ENCODE measurements at places on chromosomes 6 and 20.

GRCh38 chr6:89458704-89459103, 25.8 kb downstream of the ANKRD6 start:
- no peak for DNase-seq

DNA sequence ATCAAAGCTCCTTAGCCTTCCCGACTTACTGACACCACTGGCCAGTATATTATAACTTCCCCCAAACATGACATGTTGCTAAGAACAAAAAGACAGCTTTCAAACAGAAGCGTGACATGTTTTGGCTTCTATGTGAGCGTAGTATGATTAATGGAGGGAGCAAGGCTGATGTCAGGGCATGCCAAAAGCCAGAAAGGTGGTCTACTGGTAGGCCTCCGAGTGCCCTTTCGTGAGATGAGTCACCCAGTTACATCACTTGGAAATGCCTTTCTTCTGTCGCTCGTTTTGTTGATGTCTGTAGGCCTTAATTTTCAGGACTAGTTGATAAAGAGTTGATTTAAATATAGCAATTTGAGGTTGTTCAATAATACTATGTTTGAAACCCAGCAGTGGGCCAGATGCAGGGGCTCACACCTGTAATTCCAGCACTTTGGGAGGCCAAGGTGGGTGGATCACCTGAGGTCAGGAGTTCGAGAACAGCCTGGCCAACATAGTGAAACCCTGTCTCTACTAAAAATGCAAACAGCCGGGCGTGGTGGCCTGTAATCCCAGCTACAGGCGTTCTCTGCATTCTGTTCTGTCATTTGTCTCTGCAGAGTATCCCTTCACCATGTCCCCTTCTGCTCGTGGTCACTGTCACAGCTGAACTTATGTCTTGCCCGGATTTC, 53.3 kb downstream of the CNKSR3 start:
- DNase-seq, result no peak

DNA sequence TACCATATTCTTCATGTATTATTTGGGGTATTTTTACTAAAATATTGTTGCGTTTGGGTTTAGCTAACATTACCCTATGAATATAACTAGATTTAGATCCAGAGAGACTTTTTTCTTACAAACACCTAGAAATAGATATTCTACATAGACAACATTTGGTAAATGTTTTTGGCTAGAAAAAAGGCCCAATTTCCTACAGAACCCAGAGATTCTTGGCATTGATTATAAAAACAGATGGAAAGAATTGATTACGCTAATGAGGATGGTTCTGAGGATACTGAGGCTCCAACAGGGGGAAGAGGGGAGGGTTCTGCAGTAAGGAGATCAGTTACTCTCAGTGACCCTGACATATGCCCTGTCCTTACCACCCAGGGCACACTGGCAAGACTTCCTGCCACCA, 123.2 kb downstream of the IPCEF1 start:
- no peak for DNase-seq

DNA sequence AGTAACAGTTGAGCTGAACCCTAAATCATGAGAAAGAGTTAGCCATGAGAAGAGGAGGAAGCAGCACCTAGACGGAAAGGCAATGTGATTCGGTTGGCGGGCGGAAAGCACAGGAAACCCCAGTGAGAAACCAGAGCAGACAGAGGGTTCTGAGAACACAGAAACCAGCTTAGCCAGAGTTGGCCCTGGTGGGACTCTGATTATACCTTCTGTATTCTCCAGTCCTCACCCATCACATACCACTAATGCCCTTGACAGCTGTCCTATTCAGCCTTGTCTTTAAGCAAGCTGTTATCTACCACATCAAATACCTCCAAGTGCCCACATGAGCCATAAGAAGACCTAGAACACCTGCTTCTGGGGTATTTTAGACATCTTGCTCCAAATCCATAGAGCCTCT, 58.9 kb upstream of the LRRC1 start:
- no peak for DNase-seq

DNA sequence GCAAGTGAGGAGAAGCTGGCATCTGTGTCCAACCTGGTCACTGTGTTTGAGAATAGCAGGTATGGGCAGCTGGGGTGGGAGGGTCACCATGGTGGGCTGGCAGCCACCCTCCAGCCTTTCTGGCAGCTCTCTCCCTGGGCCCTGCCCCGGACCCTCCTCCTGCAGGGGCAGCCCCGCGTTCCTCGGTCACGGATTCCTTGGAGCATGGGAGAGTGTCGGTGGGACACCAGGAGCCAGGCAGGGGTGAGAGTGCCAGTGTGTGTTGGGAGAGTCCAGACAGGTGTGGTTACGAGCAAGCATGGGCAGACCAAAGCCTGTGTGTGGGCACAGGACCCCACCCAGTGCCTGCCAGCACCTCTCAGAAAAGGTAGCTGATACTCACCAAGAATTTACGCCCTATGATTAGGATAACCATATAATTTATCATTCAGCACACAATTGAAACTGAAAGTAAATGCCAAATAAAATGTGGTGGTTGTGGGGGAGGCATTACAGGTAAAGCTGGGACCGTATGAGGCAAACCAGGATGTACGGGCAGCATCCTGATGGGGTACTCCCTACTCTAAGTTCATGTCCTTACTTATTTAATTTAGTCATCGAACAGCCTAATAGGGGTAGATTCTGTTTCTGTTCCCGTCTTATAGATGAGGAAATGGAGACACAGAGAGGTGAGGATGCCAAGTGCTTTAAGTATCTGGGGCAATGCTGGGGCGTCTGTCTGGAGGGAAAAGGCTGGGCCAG, 542 bp downstream of the FGD2 start:
- DNase-seq, result no peak

- DNase-seq, result no peak
These were observed 196.3 kb downstream of the CDH4 start for GRCh38 chr20:61448386-61448785.

GRCh38 chr6:112038268-112038667, 15.6 kb upstream of the CCN6 start:
- no peak for DNase-seq

- DNase-seq, result no peak
These were observed 32.1 kb downstream of the TENT5A start for GRCh38 chr6:81720427-81720826.

GRCh38 chr6:42819803-42820511, 38.1 kb downstream of the BICRAL start:
- no peak for DNase-seq

- DNase-seq, result no peak
These were observed 20.2 kb downstream of the LEMD2 start for GRCh38 chr6:33768644-33769120.

DNA sequence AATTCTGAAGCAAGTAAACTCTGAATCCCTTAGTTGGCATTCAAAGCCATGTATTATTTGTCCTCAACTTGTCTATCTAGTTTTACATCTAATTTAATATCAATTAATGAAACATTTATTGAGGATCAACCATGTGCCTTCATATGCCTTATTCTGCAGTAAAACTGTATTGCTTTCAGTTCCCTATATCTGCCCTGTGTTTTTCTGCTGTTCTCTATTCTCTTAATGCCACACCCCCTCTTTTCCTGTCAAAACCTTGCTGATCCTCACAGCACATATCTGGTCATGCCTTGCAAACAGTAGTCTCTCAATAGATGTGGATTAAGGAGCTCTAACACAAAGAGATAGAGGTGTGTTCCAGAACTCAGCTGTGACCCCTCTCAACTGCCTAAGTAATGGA, 2.0 kb downstream of the FIG4 start:
- no peak for DNase-seq

DNA sequence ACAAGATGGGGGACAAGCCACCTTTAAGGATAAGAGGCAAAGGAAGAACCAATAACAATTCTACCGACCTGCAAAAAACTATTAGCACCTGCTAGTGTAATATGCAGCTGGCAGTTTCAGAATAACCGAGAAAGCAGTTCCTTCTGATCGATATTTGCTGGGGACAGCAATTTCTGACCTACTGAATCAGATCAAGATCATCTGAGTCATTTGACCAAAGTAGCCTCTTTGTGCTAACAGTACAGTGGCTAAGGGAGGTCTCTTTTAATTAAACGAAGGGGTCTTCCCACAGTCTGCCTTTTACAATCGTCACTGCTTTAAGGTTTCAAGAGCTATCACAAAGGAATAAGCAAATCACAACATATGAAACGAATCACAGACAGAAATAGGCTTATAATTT, 318.9 kb downstream of the BTBD9 start:
- no peak for DNase-seq

GRCh38 chr6:125170376-125170775, 16.8 kb downstream of the TPD52L1 start:
- no peak for DNase-seq

GRCh38 chr6:147834084-147834776, 325.7 kb downstream of the SAMD5 start:
- no peak for DNase-seq

DNA sequence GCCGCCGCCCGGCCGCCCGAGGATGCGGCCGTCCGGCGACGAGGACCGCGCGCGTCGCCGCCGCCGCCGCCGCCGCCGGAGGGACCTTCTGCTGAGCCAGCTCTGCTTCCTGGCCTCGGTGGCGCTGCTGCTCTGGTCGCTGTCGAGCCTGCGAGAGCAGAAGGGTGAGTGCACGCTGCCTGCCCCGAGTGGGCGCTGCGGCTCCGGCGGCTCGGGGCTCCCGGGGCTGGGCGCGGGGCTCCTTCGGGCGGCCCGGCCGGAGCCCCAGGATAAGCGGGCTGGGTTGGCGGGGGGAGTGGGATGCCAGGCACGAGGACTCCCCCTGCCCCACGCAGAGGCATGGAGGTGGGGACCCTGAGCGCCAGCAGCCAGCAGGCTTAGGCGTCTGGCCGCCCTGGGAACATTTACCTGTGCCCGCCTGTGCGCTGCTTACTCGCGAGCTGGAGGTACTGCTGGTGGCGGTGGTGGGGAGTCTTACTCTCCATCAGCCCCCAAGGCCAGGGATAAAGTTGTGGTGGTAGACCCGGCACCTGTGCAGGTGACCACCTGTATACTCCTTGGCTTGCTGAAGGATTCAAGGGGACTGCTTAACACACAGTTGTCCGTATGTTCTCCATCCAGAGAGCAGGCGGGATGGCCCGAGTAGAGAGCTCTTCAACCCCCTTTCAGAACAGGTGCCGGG, 520 bp downstream of the SLC24A3 start:
- no peak for DNase-seq

DNA sequence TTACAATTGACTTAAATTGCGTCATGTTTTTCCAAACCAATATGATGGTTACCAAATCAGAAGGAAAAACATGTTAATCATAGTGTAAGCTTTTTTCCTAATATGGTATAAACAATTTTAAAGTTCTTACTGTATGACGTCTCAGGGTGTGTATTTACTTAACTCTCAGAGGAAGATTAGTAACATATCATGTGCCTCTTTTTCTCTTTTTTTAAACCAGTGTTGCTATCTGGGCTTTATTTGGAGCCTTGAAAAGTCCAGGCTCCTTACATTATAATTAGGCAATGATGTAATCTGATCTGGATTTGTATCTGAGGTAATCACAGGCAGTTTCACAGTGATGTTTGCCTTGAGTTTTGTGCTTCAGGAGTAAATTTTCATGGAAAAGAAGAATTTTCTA, 20.4 kb upstream of the RAB23 start:
- DNase-seq, result no peak

- DNase-seq, result no peak
These were observed 46.3 kb downstream of the CYP39A1 start for GRCh38 chr6:46606338-46606737.

DNA sequence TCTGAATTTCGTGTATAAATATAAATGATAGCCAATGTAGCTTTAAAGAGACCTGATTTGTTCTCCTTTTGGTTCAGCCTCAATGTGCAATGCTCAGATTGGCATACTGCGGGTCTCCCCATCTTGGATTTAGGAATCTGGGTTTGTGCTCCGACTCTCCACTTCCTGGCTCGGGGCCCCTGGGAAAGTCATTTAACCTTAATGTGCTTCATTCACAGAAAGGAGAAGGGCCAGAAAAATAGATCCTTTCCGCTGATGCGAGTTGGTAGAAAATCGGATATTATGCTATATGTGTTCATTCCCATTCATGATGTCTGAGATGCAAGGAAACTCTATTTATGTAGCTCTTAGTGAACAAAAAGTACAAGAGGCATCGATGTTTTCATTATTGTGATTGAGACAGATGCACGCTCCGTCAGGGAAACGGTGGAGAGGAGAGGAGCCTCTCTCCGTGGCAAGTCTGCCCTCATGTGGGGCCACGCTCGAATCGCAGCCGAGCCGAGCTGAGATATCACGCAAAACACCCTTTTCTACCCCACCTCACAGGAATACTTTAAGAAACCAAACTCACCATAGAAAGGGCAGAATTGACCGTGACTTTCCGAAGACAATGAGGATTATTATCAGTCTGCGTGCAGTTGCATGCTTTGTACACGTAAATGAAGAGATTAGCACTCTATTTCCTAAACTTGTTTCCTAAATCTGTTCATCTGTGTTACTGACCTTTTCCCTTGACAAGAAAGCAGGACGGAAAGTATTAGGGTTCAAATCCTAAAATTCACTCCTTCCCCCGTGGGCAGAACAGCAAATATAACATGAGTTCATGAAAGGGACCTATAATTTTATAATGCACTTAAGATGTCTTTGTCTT, 136.6 kb downstream of the COL9A1 start:
- DNase-seq, result no peak

DNA sequence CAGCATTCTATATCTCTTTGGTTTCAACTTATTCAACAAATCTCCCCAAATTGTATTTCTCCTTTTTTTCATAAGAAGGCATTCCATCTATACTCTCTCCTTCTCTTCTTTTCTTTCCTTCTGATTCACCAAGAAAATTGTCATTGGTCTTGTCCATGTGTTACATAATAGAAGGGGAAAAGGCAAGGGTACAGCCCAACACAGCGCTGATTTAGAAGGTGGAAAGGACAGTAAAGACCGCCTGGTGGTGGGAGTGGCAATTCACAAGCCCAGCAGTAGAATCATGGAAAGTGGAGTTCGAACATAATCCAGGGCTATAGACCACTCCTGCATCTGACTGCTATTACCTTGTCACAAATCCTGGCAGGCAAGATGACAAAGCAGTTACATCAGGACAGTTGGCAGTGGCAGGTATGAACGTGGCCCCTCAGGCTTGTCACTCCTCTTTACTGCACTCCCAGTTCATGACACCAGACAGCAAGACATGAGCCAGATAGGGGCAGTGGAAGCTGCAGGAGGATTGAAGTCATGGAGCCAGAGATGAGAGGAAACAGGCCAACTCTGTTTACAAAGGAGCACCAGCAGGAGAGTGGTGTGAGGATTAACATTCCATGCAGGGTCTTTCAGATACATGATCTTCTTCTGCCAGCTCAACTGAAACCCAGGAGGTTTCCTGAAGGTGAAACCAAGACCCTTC, 2.1 kb upstream of the TNFAIP3 start:
- DNase-seq, result no peak
